Hepatocyte (in vitro differentiated cells): ENCODE measurements at places on chromosomes 13 and 19. TPM values are rescaled to one million over a fixed set of nuclear protein-coding genes. Genes with fewer than 3 reads are reported as not detected.
A peak's percentile ranks its signal among the peaks of the same experiment; 100 is the strongest.

GRCh38 chr13:47142105-47142504 is 245.3 kb upstream of the HTR2A start:
- DNase-seq = no peak
- no peaks in the 10 kb centered on the region for H3K4me1 ChIP-seq
- H3K27ac ChIP-seq = no peak overlapping the region
- no peak overlapping the region for H3K4me3 ChIP-seq

GRCh38 chr19:14795078-14795721 is 16.8 kb upstream of the ADGRE2 start:
- H3K4me1 ChIP-seq = no peaks in the 10 kb centered on the region
- H3K27me3 ChIP-seq = no peaks in the 10 kb centered on the region
- no peaks in the 10 kb centered on the region for H3K36me3 ChIP-seq
- no peak overlapping the region for H3K4me3 ChIP-seq
- DNase-seq = no peak

- DNase-seq = peak; percentile 39
- no peaks in the 10 kb centered on the region for H3K36me3 ChIP-seq
- no peaks in the 10 kb centered on the region for H3K27me3 ChIP-seq
- peaks cover 14% of the 10 kb centered on the region for H3K4me1 ChIP-seq
- peak overlapping the region; percentile 85 for H3K27ac ChIP-seq
Measured at GRCh38 chr19:17328517-17329365, 5.9 kb downstream of the ANO8 start.

- H3K36me3 ChIP-seq = no peaks in the 10 kb centered on the region
Measured at GRCh38 chr13:43911278-43911677, 31.6 kb downstream of the LACC1 start.

The FAAP24 gene
- 1.5 and 3.5 TPM in 2 replicates for total RNA-seq
